ENCODE measurements at places on chromosomes 2 and 18. TPM values are rescaled to one million over a fixed set of nuclear protein-coding genes. Genes with fewer than 3 reads are reported as not detected.

Gene CNDP1
- total RNA-seq, result 0.31 TPM

GRCh38 chr18:9876212-9876866 is 9.4 kb upstream of the TXNDC2 start:
- DNase-seq, result no peak

- no peak for DNase-seq
Measured at GRCh38 chr18:57430079-57431001, 4.8 kb upstream of the ONECUT2 start.

- DNase-seq, result no peak
Measured at GRCh38 chr18:23721696-23722480, 32.6 kb downstream of the LAMA3 start.

Gene RNF103
- total RNA-seq, result 21.4 TPM

GRCh38 chr2:75894170-75894569 is 183.5 kb upstream of the GCFC2 start:
- DNase-seq, result no peak

DNA sequence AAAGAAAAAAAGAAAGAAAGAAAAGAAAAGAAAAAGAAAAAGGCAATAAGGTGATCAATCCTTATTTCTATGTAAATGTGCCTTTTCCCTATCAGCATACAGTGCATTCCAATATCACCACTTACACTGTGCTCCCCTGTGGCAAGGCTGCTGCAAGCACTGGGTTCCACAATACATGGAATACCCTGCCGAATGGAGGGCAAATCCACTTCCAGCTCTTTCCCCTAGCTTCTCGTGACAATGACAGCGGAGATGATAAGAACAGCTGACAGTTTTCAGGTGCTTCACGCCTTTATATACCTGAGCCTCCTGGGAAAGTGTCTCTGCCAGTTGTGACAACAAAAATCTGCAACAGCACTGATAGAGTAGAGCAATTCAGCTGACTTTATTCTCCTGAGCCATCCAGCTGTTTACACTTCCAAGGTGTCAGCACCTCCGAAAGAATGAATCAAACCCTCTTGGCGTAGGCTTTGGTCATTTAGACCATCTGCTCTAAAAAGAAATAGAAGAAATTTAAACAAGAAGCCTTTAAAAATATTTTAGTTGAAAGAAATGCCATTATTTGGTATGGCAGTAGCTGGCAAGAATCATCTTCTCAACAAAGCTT is 135.2 kb upstream of the RNF152 start:
- DNase-seq, result no peak

DNA sequence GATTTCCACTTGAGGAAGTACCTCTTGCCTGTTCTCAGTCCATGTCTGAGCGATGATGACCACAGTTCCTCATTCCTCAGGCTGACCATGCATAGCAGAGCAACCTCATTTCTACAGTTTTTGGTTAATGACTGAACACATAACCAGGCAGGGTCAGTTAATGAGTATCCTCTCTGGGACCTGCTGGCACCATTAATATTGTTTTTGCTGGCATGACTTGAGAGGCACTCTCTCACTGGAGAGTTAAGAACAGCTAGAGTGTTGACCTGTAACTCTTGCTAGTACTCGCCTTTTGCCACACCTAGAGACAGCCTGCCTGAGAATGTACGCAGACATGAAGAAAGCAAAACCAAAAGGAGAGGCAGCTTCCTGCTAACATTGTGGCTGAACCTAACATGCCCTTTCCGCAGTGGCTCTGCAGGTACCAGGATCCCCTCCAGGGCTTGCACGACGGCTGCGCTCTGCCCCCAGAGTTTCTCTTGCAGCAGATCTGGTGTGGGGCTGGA is 23.9 kb downstream of the PECR start:
- peak; percentile 95 for DNase-seq

Data from astrocyte (in vitro differentiated cells and primary cell).